Stimulated activated CD4-positive, alpha-beta T cell treated with anti-CD3 and anti-CD28 coated beads, Interleukin-1b, Interleukin-23, amount 100 ng/mL, for 1 hour (primary cell): ENCODE measurements at places on chromosomes 3 and 15.

- DNase-seq, result no peak
Observed at GRCh38 chr15:74608786-74609185, 6.8 kb upstream of the CLK3 start.

GRCh38 chr3:37640636-37641375 is 220.9 kb upstream of the CTDSPL start:
- DNase-seq, result no peak

DNA sequence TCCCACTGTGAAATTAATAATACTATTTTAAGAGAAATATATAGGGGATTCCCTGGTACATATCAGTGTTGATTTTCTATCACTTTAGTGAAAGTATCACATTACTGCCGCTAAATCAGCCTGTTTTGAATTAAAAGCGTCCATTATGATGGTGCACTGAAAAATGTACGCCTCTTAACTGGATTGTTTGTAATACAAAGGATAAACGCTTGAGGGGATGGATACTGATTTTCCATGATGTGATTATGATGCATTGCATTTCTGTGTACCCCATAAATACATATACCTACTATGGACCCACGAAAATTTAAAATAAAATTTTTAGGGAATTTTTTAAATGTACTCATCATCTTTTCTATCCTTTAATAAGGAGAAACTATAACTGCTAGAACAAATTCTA is 478.6 kb downstream of the MAGI1 start:
- DNase-seq, result no peak

- no peak for DNase-seq
Observed at GRCh38 chr3:111584744-111585143, 10.4 kb downstream of the ZBED2 start.

- no peak for DNase-seq
Observed at GRCh38 chr3:9147896-9148266, 101.6 kb downstream of the SRGAP3 start.

- DNase-seq, result no peak
Observed at GRCh38 chr3:50666837-50667236, 7.9 kb upstream of the DOCK3 start.

- DNase-seq, result peak; percentile 20
Observed at GRCh38 chr15:75347222-75348033, 589 bp downstream of the NEIL1 start.

GRCh38 chr15:40471808-40472150 is 995 bp downstream of the CHST14 start:
- no peak for DNase-seq

GRCh38 chr3:130088061-130088460 is 6.4 kb downstream of the ALG1L2 start:
- no peak for DNase-seq

DNA sequence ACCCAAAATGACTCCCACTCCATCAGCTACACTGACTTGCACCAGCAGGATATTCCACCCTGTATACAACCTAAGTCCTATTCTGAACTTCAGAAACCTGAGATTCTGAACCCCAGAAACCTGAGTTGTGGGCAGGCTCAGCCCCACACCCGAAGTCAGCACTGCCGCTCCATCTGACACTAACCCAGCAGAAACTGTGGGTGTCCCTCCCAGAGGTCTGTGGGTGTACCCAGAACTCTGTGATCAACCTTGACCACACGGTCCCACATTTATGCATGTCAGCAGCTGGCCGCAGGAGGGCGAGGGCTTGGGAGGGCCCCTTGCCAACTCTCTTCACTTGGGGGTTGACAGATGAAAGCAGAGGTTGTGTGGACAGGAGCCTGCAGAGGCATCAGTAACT is 9.3 kb downstream of the OXTR start:
- DNase-seq, result no peak

DNA sequence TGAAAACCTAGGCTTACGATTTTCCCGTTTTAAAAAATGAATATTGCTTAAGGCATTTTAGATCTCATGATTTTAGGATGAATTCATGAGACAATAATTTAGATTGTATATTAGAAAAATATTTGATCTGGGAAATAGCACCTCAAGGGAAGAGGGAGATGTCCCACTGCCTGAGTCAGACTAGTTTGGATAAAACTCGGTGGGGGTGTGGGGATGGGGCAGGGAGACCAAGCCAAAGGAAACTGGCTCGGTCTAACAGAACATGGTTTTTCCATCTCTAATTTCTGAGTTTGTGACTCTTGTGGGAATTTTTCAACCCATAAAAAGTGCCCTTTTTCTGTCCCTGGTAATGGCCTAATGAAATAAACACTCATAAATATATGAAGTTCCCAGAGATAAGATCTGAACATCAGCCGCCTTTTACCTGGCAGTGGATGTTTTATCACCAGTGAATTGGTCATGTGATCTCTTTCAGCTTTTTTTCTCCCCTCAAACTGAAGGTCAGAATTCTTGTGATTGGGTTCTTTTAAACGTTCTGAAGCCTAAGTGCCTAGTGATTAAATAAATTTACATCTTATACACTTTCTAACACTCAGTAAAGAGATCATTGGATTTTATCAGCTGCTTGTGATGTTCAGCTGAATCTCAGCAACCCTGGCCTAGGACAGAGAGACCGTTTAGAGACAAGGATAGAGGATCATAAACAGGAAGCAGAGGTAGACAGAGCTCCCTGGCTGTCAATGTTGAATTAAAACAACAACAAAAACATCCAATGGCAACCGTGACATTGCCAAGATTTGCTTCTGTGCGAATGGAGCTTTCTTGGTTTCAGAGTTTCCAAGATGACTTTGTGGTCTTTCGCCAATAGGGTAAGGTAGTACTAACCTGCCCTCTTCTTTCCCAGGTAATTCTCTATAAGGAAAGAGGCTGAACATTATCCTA is 1038.2 kb downstream of the MCTP2 start:
- no peak for DNase-seq

- no peak for DNase-seq
Observed at GRCh38 chr15:83207660-83208366, at the start of gene HDGFL3. HDGFL3 (minus strand) TSS chr15:83207823; CDS start chr15:83207414, 409 bp downstream.

GRCh38 chr3:72907731-72908620 is 20.1 kb downstream of the GXYLT2 start:
- no peak for DNase-seq

DNA sequence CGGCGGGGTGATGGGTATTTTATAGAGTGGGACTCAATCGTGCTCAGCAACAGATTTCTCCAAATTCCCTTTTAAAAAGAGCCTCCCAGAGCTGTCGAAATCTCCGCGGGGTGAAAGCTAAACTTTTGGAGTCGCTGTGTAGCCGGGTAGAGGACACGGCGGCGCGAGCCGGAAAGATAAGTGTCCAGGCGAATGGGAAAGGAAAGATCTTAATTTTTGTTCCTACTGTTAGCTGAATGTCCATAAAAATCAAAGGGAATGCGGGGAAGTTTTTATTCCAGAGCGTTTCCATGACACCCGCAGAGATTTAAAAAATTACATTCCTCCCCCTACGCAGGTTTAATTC is 9.1 kb downstream of the EOMES start:
- DNase-seq, result no peak

- DNase-seq, result no peak
Observed at GRCh38 chr3:60154011-60154410, 1097.2 kb downstream of the FHIT start.

GRCh38 chr3:52366527-52366926 is 50.4 kb downstream of the DNAH1 start:
- no peak for DNase-seq

- no peak for DNase-seq
Observed at GRCh38 chr3:187533797-187534196, 136.4 kb downstream of the SST start.

- DNase-seq, result no peak
Observed at GRCh38 chr3:114128826-114129225, 50.0 kb downstream of the DRD3 start.

DNA sequence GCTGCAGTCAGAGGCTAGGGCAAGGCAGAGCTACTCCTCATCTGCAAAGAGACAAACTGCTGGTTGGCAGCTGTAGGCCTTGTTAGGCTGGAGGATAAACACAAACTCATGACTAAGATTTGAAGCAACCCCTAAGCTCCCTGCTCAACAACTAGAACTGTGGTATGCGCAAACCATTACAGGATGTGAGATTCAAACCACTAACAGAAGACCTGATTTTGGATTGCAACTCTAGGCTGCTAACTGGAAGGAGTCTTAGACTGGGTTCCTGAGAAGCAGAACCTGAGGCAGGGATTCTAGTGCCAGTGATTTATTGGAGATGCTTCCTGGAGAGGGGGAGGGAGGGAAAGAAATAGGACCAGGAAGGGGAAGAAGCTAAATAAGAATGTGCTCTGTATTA is 22.5 kb downstream of the CCR4 start:
- DNase-seq, result no peak

DNA sequence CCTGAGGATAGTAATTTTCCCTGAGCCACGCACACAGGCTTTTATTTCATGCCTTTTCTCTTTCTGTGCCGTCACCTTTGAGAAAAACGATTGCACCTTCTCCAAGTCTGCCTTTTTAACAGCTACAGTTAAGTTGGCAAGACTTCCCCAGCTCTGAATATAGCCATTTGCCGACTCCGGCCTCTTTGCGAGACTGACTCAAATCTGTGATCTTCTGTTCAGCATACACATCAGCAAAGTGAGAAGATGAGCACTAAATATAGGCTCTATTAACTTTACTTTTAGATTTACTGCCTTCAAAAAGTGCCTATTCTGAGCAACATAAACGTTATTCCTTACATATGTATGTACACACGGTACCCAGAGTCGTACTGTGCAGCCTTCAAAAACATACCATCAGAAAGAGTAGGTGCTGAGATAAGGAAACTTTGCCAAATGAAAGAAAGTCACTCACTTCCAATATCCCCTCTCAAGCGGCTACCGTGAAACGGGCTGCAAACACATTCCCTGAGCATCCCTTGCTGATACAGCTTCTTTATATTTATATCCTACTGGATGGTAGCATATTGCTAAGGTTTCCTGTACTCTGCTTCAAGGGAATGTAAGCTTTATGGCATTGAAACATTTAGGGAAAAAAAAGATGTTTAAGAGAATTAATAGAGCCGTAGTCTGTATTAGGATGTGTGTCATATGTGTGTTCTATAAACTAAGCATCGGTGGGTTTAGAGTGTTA is 283.3 kb upstream of the TPRG1 start:
- DNase-seq, result no peak

- DNase-seq, result no peak
Observed at GRCh38 chr15:36363335-36363734, 216.1 kb upstream of the CDIN1 start.

DNA sequence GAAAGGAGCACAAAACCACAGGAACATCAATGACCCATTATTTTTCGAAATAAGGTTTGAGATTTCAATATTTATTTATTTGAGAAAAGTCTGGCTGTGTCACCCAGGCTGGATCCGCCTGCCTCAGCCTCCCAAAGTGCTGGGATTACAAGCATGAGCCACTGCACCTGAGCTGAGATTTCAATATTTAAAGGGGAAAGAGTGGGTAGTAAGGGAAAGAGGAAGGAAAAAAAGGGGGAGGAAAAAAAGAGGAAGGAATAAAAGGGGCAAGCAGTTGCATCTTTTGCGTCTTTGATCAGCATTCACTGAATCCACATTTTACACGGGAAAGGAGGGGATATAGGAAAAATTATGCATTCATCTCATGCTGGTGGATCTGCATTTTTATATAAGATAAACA is 47.4 kb downstream of the ERICH6 start:
- DNase-seq, result no peak

DNA sequence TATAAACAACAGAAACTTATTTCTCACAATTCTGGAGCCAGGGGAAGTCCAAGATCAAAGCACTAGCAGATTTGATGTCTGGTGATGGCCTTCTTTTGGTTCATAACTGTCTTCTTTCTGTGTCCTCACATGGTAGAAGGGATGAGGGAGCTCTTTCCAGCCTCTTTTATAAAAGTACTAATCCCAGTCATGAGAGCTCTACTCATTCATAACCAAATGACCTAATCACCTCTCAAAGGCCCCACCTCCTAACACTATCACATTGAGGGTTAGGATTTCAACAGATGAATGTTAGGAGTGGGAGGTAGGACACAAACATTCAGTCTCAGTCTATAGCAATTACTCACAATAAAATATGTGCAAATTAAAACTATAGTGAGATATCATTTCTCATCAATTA is 50.1 kb upstream of the UBE2E2 start:
- no peak for DNase-seq
